ENCODE measurements at places on chromosomes 6 and 20. TPM values are rescaled to one million over a fixed set of nuclear protein-coding genes. Genes with fewer than 3 reads are reported as not detected.
A peak's percentile ranks its signal among the peaks of the same experiment; 100 is the strongest.

Gene GNMT
- 4.1 TPM for polyA plus RNA-seq

DNA sequence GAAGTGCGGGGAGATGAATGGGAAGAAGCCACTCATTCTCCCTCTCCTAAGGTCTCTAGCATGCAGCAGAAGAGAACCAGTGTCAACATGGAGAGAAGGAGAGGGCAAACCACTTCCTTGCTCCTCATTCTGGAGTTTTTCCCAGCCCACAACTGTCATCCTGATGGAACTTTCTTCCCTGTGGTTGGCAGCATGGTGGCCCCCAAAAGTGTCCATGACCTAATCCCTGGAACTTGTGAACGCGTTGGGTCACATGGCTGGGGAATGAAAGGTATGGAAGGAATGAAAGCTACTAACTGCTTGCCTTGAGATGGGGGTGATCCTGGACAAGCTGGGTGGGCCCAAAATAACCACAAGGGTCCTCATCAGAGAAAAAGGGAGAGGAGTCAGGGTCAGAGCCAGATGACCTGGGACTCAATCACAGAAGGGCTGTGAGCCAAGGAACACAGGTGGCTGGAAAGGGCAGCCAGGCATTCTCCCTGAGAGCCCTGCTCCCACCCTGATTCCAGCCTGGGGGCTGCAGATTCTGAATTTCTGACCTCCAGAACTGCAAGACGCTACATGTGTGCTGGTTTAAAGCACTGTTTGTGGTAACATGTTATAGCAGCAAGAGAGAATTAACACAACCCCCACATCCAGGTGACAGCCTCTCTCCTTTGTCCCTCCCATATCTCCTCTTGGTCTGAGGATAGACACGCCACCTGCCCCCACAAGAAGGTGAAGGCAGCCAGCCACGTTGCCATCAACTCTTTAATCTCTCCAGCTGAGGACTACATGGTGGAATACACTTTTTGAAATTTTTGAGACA is 63.2 kb downstream of the PYGB start:
- H3K36me3 ChIP-seq: peaks cover 2% of the 10 kb centered on the region
- H3K27me3 ChIP-seq: no peaks in the 10 kb centered on the region

DNA sequence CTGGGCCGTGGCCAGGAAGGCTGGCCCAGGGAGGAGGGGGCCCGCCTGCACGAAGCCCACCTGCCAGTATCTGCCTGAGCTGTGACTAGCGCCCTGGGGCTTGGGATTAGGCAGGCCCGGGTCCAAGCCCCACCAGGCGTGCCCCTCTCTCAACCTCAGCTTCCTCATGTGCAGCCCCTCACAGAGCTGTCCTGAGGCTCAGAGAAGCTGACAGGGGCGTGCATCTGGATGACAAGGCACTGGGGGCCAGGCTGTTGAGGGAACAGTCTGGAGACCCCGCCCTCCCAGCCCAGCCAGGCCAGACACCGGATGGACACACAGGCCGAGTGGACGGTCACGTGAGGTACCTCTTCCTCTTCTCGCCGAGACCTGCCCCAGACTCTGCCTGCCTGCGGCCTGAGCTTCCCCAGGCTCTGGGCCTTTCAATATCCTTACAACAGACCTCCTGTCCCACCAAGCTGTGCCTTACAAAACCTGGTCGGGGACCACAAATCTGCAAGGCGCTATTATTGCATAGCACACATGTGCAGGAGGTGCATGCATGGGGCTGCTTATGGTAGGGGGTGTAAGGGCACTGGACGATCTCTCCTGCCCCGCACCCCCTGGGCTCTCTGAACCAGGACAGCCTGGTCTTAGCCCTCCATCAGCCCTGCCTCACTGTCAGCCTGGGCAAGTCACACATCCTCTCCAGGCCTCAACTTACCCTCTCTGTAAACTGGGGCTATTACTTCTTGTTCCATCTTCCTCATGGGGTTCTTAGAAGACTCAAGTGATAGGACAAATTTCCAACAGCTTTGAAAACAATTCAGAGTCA is 20.0 kb downstream of the NOL4L start:
- DNase-seq: no peak
- H3K27me3 ChIP-seq: no peaks in the 10 kb centered on the region
- peaks cover 7% of the 10 kb centered on the region for H3K4me1 ChIP-seq
- no peak overlapping the region for H3K27ac ChIP-seq

DNA sequence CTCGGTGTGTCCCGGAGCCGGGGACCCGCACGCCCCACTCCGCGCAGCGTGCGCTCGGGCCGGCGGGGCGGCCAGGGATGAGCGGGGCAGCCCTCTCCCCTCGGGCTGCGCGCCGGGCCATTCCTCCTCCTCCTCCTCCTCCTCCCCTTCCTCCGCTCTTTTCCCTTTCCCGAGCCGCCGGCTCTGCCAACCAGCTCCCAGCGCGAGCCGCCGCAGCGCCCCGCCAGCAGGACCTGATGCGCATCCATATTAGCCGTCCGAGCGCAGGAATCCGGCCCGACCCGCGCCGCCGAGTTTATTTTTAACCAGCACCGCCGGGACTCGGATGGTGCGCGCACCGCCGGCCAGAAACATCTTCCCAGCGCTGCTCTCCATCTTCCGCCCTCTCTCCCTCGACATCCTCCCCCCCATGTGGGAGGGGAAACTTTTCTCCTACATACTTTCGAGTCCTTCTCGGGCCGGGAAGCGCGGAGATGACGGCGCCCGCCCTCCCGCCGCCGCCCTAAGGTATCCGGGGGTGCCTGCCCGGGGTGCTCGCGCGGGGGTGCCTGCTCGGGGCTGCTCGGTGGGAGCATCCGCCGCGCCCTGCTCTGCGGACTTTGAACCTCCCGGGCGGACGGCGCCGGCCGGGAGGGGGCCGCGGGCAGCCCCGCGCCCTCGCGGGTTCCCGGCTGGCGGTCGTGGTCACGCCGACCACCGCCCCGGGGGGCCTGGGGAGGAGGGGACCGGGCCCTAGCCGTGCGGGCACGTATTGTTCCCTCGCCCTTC is 619 bp downstream of the RREB1 start:
- DNase-seq: peak; percentile 66
- H3K27ac ChIP-seq: peak overlapping the region; percentile 73
- no peaks in the 10 kb centered on the region for H3K27me3 ChIP-seq
- H3K36me3 ChIP-seq: no peaks in the 10 kb centered on the region
- peak overlapping the region; percentile 78 for H3K4me3 ChIP-seq

Gene ALDH8A1
- polyA plus RNA-seq: 1.1 TPM

Gene DYNLRB1
- 120 TPM for polyA plus RNA-seq

DNA sequence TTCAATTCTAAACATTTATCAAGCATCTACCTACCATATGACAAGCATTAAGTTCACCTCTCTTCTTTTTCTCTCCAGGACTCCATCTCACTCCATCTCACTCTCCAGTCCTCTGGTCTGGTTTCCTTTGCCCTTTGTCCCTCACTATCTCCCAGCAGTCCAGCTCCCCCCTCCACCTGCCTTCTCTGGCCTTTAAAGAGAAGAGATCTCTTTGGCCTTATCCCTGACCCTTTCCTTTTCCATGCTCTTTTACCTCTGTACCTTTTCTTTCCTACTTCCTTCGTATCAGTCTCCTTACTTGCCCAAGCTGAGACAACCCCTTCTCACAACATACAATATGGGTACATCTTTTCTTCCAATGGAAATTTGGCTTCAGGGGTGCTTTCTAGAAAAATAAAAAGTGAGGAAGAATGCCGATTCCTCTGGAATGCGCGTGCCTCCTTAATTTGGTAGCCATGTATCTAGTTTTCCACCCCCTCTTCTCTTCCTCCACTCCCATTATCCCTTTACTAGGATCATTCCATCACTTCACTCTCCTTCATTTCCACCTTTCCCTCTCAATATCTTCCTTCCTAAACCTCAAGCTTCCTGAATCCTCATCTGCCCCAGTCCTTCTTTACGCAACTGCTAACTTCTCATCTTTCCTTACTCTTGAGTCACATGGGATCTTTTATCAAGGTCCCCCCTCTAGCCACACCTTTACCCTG is 745 bp upstream of the AGPAT1 start:
- no peak for DNase-seq
- H3K27ac ChIP-seq: peak overlapping the region; percentile 98
- H3K4me1 ChIP-seq: peaks cover 50% of the 10 kb centered on the region
- H3K27me3 ChIP-seq: no peaks in the 10 kb centered on the region
- peak overlapping the region; percentile 87 for H3K4me3 ChIP-seq
- H3K36me3 ChIP-seq: peaks cover 15% of the 10 kb centered on the region

DNA sequence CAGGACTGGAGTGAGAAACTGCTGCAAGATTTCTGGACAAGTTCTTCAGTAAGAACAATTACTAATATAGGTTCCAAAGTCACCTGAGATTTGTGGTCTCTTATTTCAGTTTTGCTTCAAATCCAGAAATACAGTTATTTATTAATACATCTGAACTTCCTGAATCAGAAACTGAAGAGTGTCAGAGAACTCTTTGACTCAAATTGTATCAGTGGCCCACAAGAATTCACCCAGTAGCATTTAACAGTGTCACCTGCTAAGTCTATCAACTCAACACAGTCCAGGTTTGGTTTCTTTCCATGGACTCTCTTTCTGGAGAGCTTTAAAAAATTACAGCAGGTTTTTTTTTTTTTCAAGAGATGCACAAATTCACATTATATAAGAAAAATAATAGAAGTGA is 18.8 kb upstream of the NHSL1 start:
- no peaks in the 10 kb centered on the region for H3K4me1 ChIP-seq
- H3K27me3 ChIP-seq: no peaks in the 10 kb centered on the region
- no peak overlapping the region for H3K4me3 ChIP-seq
- no peaks in the 10 kb centered on the region for H3K36me3 ChIP-seq
- no peak overlapping the region for H3K27ac ChIP-seq
- no peak for DNase-seq

GRCh38 chr6:112253498-112253840 is 898 bp downstream of the LAMA4 start:
- no peaks in the 10 kb centered on the region for H3K36me3 ChIP-seq
- H3K27me3 ChIP-seq: peaks cover 31% of the 10 kb centered on the region
- no peak overlapping the region for H3K4me3 ChIP-seq
- H3K4me1 ChIP-seq: peaks cover 12% of the 10 kb centered on the region

DNA sequence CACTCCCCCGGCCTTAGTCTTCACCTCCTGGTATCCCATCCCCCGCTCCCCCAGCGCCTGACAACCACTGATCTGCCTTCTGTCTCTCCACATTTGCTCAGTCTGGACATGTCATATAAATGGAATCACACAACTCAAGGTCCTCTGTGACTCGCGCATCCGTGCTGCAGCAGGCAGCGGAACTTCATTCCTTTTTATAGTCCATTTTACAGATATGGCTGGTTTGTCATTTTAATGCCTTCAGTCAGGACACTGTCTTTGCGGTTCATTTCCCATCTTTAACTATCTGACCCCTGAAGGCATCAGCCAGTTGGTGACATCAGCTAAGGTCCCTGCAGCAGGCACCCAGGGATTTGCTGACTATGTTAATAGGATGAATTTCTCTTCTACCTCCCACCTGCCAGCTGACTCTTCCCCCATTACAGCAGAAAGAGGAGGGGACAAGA is 125.7 kb downstream of the ZMYND8 start:
- no peak for DNase-seq
- peaks cover 31% of the 10 kb centered on the region for H3K36me3 ChIP-seq
- H3K27ac ChIP-seq: no peak overlapping the region
- H3K4me3 ChIP-seq: no peak overlapping the region
- no peaks in the 10 kb centered on the region for H3K27me3 ChIP-seq
- H3K4me1 ChIP-seq: no peaks in the 10 kb centered on the region

Gene SYNE1
- polyA plus RNA-seq: 49.2 TPM

- no peaks in the 10 kb centered on the region for H3K27me3 ChIP-seq
- no peak overlapping the region for H3K27ac ChIP-seq
- peaks cover 87% of the 10 kb centered on the region for H3K4me1 ChIP-seq
- H3K4me3 ChIP-seq: no peak overlapping the region
- no peak for DNase-seq
Measured at GRCh38 chr20:64068386-64069208, 5.6 kb downstream of the TCEA2 start.

- H3K27ac ChIP-seq: no peak overlapping the region
- H3K4me3 ChIP-seq: no peak overlapping the region
- H3K36me3 ChIP-seq: no peaks in the 10 kb centered on the region
- H3K27me3 ChIP-seq: no peaks in the 10 kb centered on the region
- H3K4me1 ChIP-seq: no peaks in the 10 kb centered on the region
Measured at GRCh38 chr6:111080698-111081097, 6.6 kb upstream of the SLC16A10 start.

DNA sequence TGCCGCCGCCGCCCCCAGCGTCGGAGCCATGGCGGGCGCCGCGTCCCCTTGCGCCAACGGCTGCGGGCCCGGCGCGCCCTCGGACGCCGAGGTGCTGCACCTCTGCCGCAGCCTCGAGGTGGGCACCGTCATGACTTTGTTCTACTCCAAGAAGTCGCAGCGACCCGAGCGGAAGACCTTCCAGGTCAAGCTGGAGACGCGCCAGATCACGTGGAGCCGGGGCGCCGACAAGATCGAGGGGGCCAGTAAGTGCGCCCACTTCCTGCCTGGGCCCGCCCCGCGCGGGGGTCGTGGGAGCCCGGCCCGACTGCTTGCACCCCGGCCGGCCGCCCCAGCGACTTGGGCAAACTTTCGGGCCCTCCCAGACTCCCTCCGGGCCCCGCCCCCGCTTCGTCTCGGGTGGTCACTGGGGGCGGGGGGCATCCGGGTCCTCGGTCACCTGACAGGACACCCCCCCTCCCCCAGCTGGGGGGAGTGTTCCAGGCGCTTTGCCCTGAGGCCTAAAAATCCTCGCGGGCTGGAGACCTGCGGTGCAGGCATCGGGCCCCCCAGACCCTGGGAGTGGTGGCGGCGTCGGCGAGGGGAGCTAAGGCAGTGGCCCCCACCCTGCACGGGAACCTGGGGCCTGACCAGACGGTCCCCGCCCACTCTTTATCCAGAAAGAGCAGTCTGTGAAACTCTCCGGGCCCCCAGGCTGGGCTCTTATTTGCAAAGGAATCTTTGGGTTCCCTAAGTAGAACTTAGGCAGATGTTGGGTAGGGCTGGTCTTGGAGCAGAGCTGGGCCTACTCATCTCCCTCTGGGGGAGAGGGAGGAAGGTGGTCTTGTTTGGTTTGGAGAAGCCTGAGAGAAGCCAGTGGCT is 501 bp downstream of the PLCG1 start:
- peaks cover 71% of the 10 kb centered on the region for H3K4me1 ChIP-seq
- no peak overlapping the region for H3K4me3 ChIP-seq
- no peaks in the 10 kb centered on the region for H3K27me3 ChIP-seq
- no peaks in the 10 kb centered on the region for H3K36me3 ChIP-seq
